ENCODE measurements at places on chromosomes 3 and 15.

DNA sequence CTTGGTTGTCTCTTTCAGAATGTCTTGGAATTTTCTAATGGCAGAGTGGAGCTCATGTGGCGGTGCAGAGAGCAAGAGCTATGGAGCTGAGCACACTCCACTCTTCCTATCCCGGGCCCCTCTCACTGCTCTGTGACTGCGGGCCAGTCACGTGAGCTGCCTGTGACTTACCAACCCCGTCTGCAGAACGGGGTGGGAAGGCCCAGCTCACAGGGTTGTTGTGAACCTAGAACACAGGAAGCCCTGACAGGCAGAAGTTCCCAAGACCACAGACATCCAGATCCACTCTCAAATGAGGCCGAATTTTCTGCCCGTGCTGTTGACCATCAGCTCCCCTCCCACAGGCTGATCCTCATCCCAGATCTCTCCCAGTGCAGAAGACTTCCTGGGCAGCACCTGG is 35.5 kb upstream of the PLXNA1 start:
- no peak for DNase-seq

GRCh38 chr3:155377847-155378246 is 84.4 kb upstream of the STRIT1 start:
- no peak for DNase-seq

DNA sequence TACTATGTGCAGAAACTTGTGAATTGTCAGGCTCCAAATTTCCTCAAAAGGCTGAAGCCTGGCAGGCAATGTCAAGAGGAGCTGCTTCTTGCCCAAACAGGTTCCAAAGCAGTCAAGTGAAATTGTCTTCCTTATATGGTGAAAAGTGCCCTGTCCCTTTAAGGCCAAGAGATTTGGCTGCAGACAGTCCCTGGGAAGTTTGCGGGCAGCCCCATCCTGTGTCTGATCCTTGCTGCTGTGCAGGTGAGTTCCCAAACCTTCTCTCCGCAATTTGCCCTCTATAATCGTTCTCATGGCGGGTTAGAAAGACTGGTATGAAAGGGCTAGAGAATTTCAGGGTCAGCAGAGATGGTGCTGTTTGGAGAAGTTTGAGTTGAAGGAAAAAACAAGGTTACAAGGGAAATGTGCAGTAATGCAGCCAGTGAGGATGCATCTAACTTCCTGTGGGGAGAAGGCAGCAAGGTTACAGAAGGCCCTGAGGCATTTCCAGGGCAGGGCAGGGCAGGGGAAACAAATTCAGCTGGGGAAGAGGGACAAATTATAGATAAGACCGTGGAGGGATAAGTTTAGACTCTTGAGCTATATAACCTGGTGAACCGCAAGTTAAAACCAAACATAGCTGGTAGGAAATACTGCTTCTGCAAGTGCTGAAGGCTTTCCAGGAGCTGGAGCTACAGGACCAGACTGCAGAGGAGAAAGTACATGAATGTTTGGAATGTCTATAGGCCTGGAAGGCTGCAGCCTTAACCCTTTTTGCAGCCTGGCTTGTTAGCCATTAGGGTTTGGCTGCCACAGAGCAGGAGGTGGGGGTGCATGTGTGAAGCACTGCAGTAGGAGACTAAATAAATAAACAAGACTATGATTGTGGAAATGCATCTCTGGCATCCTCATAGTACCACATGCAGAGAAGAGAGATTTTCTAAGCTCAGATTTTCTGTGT is 256.2 kb upstream of the IL12A start:
- DNase-seq = no peak

DNA sequence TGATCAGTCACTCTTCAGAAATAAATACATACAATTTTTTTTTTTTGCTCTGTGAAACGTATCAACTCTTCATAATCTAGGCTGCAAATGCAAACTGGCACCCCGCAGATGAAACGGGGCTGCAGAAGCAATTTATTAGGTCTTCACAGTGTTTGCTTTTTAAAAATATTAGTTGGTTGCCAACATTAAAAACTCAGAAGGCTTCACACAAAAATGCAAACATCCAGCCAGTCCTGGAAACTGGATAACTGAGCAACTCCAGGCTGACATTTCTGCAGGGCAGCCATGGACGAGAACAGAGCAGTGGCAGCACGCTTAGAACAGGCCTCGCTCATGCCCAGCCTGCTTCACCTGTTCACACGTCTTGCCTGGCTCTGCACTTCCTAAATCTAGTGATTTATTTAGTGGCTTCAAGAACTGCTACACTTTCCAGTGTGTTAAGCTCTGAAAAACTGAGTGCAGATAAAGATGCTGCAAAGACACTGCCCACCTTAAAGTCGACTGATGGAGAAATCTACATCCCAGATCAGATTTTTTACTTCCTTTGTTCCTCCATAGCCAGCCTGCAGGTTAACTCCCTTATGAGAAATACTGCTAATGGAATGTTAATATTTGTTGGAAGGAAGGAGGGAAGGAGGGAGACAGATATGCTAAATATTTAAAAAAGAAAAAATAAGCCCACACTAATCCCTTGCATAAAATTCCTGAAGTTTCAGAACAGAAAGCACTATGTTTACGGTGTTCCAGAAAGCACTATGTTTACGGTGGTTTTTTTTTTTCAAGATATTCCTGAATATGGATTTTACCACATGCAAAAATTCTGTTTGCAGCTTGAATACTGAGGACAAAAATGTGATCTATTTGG is 53.6 kb downstream of the SETMAR start:
- no peak for DNase-seq

- no peak for DNase-seq
Measured at GRCh38 chr3:193826159-193826795, 233.3 kb downstream of the OPA1 start.

- no peak for DNase-seq
Measured at GRCh38 chr15:41806291-41807181, 21.4 kb upstream of the JMJD7 start.

DNA sequence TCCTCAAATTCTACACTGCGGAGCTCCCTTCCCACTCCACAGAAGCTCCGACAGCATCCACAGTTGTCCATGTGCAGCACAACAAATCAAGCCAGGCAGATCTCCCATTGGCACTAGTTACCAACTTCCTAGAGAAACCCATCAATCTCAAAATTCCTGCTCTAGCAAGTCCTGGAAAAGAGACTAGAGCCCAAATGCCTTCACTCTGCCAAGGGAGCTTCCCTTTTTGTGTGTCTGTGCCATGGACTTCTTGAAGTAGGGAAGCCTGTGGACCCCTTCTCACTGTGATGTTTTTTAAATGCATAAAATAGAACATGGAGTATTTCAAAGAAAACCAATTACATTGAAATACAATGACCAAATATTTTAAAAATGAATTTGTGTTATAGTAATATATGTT is 59.1 kb downstream of the TGFBR2 start:
- DNase-seq = no peak

DNA sequence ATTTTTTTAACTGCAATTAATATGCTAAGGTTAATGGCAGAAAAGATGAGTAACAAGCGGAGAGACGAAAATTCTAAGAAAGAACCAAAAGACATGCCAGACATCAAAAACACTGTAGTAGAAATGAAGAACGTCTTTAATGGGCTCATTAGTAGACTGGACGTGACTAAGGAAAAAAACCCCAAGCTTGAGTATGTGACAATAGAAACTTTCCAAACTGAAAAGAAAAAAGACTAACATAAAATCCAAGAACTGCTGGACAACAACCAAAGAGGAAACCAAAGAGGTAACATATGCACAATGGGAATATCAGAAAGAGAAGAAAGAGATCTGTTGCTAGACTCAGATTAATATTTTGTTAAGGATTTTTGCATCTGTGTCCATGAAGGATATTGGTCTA is 94.6 kb upstream of the SETMAR start:
- DNase-seq = no peak

DNA sequence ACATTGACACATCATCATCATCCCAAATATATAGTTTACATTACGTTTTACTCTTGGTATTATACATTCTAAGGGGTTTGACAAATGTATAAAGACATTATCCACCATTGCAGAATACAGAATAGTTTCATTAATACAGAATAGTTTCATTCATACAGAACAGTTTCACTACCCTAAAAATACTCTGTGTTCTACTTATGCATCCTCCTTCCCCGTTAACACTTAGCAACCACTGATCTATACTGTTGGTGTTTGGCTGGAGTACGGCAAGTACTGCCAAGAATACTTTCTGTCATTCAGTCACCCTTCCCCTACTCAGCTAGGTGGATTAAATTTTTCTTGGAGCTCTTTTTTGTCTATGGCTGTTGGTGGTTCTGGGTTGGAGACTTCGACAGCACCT is 33.4 kb downstream of the LEKR1 start:
- no peak for DNase-seq

DNA sequence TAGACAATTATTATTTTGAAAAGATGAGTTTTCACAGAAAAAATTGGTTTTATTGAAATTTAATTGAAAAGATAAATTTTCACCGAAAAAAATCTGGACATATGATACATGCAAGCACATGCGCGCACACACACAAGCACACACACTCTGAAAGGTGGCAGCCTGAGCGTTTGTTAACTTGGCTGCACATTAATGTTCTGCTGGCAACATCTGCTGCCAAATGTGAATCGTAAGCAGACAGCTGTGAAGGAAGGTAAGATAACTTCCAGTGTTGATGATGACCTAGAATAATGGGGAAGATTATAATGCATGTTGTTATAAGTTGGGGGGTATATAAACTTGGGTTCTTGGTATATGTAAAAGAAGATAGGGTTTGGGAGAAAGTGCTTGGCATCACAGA is 18.4 kb upstream of the CMTM7 start:
- no peak for DNase-seq

GRCh38 chr3:171192176-171192854 is 165.8 kb upstream of the SLC2A2 start:
- no peak for DNase-seq

- DNase-seq = no peak
Measured at GRCh38 chr3:28799084-28799483, 450.5 kb upstream of the AZI2 start.

DNA sequence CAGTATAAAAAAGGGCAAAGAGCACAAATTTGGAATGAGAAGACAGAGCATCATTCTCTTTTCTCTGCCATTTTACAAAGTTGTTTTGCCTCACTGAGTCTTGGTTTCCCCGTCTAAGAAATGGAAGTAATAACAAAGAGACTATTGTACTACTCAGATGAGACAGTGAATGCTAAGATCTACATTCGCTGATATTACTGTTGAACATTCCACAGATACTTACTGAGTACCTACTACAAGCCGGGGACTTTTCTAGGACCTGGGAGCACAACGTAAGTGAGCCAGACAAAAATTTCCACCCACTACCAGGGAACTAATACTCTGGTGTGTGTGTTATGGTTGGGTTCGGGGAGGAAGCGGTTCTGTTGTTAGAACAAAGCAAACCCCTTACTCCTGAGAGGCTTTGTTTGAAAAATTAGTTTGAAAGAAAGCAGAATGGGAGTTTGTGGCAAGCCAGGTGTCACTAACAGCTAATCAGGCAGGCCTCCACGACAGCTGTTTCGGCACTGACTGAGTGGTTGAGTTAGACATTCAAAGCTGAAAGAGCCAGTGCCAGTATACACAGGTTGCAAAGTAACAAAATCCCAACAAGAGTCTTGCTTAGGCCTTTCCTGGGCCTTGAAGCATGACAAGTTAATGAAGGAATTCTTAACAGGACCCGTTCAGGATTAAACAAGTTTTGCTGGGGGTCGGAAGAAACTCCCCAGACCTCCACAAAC is 458.3 kb downstream of the EDEM1 start:
- no peak for DNase-seq

GRCh38 chr15:29849218-29849617 is 26.9 kb upstream of the TJP1 start:
- no peak for DNase-seq

GRCh38 chr3:5055357-5056110 is 66.6 kb upstream of the ARL8B start:
- DNase-seq = no peak

GRCh38 chr15:36599620-36600433 is 20.4 kb downstream of the CDIN1 start:
- no peak for DNase-seq

- DNase-seq = no peak
Measured at GRCh38 chr15:100332231-100332630, 9.5 kb downstream of the ADAMTS17 start.

DNA sequence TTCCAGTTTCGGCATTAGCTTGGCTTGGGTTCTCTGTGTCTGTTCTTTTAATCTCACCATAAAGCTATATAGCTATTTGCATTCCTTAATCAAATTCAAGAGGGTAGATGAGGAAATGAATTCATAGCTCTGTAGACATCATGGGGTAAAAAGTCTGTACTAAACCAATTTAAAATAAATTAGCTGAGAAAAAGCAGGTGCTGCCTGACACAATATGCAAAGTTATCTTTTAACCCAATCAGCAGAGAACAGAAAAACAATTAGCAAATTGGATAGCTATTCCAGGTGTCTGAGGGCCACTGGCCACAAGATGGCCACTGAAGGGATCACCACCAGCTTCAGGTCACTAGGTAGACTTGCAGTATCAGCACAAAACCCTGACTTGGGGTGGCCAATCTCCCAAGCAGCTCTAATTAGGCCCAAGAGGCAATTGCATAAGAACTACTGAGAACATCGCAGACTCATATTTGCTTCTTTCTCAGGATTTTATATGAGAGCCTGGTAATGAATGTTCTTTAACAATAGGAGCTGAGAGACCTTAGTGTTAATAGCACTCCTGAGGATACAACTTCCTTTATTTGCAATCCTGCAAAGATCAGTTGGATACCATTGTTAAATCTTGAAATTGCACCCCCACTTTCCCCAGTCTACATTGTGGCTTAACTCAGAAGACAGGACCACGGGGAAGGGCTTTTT is 494.3 kb downstream of the PDCD6IP start:
- no peak for DNase-seq

GRCh38 chr3:127733781-127734180 is 61.0 kb downstream of the ABTB1 start:
- DNase-seq = no peak

- DNase-seq = no peak
Measured at GRCh38 chr3:31382856-31383255, 149.9 kb upstream of the STT3B start.

DNA sequence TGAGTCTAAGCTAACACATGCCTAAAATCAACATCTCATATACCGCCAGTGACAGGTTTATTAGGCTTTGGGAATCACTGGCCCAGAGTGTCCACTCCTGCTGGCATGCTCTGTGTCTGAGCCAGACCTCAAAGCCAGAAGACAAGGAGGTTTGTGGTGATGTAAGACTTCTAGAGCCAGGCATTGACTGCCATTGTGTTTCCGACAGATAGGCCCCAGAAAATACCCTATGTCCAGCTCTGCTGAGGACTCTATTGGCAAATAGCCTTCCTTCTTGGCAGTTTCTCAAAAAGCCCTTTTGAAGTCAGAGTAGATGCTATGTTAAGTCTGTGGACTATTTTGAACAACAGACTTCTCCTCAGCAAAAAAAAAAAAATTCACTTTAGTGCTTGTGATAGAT is 181.9 kb upstream of the UBE2E1 start:
- no peak for DNase-seq

GRCh38 chr15:61889706-61890105 is 170.5 kb downstream of the VPS13C start:
- no peak for DNase-seq

All from stimulated activated CD4-positive, alpha-beta T cell treated with anti-CD3 and anti-CD28 coated beads, TNF-alpha, amount 100 ng/mL, for 48 hours (primary cell).